ENCODE measurements at places on chromosomes 12 and 14.

GRCh38 chr14:35669782-35670181 is 135.8 kb downstream of the INSM2 start:
- DNase-seq, result no peak

DNA sequence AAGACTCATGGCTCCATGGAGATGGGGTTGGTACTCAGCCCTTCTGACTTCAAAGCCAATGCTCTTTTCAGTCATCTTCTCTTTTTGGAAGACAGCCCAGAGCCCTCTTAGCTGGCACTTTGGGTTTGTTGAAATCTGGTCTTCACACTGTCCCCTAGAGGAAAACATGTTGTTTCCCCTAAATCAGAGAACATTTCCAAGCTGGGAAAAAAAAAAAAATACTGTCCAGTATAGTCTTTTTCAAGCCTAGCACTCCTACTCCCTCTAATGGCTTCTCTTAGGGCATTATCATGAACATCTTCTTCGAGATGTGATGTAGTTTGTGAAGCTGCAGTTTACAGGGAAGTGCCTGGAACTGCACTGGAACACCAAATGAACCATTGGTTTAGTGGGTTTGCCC is 3.0 kb upstream of the ZC3H14 start:
- DNase-seq, result no peak

DNA sequence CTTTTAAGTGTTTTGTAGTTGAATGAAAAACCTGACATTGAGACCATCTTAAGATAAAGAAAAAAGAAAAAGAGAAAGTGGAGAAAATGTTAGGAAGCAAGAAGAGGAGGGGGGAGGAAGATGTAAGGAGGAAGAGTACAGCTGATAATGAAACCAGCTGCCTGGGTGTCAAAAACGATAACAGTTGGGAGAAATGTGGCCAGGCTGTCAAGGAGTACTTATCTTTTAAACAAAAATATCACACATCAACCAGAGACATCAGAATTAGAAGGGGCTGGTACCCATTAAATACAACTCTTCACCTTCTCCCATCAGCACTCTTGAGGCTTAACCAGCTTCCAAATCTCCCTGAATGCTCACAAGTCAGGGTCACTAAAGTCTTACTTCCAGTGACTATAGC is 4.5 kb downstream of the SLC11A2 start:
- DNase-seq, result no peak

- DNase-seq, result no peak
These were observed 481.2 kb upstream of the SYT1 start for GRCh38 chr12:78383414-78383813.

DNA sequence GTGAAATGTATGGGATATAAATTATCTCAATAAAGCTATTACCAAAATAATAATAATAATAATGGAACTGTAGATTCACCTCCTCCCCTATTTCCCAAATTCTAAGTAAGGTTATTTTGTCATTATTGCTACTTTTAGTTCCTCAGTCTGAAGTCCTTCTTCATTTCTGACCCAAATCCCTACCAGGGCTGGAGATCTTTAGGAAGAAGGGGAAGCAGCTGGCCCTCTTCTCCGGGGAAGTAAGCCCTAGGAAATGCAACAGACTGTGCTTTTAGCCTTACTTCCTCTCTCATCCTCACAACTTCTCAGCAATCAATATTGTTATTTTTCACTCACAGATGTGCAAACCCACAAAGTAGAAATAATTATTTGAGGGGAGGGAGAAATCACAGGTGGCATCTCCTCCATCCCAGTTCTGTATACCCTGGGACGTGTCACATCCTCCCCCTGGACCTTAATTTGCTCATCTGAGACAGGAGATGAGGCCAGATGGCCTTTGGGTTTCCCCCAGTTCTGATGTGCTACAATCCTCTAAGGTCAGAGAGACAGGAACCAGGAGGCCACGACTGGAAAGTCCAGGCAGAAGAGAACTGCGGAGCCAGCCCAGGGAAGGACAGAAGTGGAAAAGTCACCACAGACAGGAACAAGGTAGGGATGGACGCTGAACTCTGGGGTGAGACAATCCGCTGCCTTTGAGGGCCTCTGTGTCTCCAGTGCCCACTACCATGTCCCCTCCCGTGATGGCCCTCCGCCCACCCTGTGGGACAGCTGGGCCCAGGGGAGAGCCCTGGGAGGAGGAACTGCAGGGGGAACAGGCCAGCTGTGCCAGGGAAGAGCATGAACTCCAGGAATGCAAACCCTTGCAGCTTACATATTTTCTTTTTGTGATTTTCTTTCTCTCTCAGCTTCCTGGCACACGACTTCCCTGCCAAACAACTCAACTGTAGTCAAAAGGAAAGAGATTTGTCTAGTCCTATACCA is 10.6 kb upstream of the TNFRSF1A start:
- DNase-seq, result no peak

GRCh38 chr14:73457041-73457923 is 1.1 kb downstream of the NUMB start:
- no peak for DNase-seq

DNA sequence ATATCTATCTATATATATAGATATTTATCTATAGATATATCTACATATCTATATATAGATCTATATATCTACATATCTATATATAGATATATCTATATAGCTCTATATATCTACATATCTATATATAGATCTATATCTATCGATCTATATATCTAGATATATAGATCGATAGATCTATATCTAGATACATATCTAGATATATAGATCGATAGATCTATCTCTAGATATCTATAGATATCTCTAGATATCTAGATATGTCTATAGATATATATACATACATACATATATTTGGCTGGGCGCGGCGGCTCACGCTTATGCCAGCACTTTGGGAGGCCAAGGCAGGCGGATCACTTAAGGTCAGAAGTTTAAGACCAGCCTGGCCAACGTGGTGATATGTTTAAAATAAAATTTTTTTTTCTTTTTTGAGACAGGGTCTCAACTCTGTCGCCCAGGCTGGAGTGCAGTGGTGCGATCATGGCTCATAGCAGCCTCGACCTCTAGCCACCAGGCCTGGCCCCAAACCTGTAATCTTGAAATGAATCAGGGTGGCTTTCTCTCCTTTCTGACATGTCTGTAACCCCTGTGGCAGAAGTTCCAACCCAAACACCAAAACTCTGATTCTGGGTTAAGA is 18.1 kb downstream of the ARPC3 start:
- no peak for DNase-seq

DNA sequence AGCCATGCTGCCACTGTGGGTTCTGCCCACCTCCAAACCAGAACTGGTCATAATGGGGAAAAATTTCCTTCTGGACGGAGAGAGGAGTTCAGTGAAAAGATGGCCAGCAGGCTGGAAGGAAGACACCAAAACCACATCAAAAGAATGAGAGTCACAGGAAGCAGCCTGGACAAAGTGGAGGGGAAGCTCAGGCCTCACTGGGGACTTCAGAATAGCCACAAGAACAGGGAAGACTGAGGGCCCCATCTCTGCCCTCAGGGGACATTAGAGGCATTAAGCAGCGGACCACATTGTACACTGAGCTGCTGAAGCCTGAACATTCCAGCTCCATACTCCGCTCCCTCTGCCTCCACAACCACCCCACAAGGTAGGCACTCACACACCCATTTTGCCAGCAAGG is 119.6 kb upstream of the COCH start:
- no peak for DNase-seq
